ENCODE measurements at places on chromosomes 5 and 9. TPM values are rescaled to one million over a fixed set of nuclear protein-coding genes. Genes with fewer than 3 reads are reported as not detected.

The FAM120AOS gene
- total RNA-seq, result 40.6 TPM

The PDCD1LG2 gene
- 1.6 TPM for total RNA-seq

The LAMC3 gene
- 6.4 TPM for total RNA-seq

The IRX1 gene
- total RNA-seq, result 1.6 TPM

The ST8SIA4 gene
- total RNA-seq, result 15.0 TPM

The KCNV2 gene
- not detected for total RNA-seq

The PGM5 gene
- 94.5 TPM for total RNA-seq

The FAM81B gene
- total RNA-seq, result not detected

The SLC46A2 gene
- total RNA-seq, result not detected

The PROB1 gene
- total RNA-seq, result 30.6 TPM

The SPATA31E1 gene
- total RNA-seq, result not detected

- peak; percentile 82 for DNase-seq
These were observed 78.4 kb downstream of the MAP1B start for GRCh38 chr5:72185496-72186329.

- DNase-seq, result no peak
These were observed 260.9 kb downstream of the SH3GL2 start for GRCh38 chr9:17839776-17840175.

- peak; percentile 48 for DNase-seq
These were observed 14.0 kb upstream of the EGFL7 start for GRCh38 chr9:136648751-136649150.

GRCh38 chr5:172077664-172078425, 71.4 kb upstream of the FBXW11 start:
- DNase-seq, result no peak

- DNase-seq, result peak; percentile 45
These were observed 163.0 kb downstream of the SMARCA2 start for GRCh38 chr9:2178034-2178734.

DNA sequence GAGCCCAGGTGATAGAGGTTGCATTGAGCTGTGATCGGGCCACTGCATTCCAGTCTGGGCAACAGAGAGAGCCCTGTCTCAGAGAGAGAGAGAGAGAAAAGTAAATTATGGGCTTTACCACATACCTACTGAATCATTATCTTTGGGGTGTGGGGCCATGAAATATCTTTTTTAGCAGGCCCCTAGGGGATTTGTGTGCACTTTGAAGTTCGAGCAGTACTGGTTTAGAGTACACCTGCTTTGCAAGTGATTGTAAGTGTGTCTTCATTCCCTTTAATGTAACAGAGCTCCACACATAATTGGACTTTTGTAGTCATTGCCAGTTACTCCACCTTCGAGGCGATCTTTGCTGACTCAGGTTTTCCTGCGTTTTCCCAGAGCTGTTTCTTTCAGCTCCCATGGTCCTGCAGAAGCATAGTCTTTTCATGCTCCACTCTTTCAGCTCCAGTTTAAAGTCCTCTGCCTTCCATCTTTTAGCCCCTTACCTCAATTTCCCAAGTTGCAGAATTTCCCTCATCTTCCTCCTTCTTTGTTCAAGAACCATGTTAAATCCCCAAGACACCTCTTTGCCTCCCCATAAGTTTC, 24.0 kb upstream of the FRMPD1 start:
- DNase-seq, result no peak

- DNase-seq, result peak; percentile 61
These were observed 9.2 kb upstream of the PHYHD1 start for GRCh38 chr9:128911529-128912035.

GRCh38 chr5:36919238-36919637, 42.7 kb downstream of the NIPBL start:
- no peak for DNase-seq

DNA sequence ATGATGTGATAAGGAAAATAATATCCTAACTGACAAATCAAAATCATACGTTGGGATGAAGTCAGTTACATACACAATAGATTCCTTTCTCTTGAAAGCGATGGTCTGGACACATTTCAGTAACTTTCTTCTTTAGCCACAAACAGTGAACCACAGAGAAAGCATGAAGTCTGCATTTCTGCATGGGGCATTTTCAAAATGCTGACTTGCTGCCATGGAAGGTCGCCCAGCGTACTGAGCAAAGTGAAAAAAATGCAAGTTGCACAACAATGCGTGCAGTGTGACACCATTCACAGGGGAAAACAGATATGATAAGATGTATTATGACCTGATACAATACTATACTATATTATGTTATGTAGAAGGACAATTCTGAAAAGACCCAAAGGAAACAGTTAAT, 146.3 kb downstream of the SNX18 start:
- DNase-seq, result peak; percentile 35

DNA sequence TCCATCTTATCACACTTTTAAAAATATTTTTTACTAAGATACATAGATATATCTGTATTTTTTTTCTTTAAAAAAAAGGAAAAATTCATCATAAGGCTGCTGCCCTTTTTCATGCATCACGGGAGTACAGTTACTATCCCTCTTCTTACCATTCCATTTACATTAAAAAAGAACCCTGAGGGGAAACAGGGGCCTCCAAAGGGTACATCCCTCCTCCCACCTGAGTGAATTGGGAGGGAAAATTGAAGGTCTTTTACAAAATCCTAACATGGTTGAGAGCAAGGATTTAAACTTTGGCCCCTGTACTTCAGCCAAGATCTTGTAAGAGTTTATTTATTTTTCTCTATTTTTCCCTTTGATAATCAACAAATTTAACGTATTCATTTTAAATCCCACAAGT, 319.2 kb downstream of the MLLT3 start:
- no peak for DNase-seq

DNA sequence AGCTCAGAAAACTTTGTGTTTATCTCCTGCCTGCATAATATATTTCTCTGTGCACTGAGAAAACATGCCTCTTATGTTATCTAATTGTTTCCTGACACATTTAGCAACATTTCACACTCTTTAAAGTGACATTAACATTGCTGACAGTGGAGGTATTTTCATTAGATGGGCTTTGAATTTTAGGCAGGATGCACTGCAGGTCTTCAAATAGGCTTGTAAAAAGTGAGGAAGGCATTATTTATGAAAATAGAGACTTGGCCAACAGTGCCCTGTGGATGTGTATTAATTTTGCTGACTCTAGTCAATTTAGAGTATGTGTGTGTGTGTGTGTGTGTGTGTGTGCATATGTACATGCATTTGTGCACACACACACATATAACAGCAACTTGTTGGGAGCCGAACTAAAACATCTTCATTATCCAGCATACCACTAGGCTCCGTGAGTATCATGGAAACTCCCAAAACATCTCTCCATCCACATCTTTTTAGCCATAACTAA, 429.5 kb upstream of the WWC1 start:
- no peak for DNase-seq

DNA sequence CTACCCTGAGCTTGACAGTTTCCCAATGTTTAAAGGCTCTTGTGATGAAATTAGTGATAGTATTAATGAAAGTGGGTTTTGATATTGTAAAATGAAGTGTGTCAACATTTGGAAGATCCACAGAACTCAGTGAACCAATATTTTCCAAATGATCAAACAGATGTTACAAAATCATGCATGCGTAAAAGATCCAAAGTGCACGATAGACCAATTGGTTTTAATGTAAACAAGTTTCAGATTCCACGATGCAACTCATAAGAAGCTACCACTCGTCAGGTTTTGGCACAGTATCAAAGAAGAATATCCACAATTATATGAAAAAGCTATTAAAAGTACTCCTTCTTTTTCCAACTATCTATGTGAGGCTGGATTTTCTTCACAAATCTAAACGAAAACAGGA, 82.3 kb downstream of the SLC38A9 start:
- no peak for DNase-seq

GRCh38 chr9:93098236-93098946, 2.4 kb downstream of the CARD19 start:
- DNase-seq, result peak; percentile 56

DNA sequence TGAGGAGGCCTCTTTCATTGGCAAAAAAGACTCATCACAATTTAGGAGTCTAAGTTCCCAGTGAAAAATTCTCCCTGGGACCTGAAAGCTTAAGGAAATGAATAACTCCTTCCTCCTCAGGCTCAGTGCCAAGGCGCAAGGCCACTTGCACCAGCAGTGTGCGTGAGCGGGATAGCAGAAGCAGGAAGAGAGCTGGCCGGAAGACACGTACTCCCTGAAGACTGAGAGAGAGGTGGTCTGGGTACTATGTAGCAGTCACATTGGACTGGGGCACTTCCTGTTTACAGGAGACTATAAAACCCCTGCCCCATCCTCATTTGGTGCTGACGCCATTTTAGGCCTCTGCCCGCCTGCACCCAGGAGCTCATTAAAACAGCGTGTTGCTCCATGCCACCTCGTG, 66.3 kb upstream of the IL33 start:
- DNase-seq, result no peak

DNA sequence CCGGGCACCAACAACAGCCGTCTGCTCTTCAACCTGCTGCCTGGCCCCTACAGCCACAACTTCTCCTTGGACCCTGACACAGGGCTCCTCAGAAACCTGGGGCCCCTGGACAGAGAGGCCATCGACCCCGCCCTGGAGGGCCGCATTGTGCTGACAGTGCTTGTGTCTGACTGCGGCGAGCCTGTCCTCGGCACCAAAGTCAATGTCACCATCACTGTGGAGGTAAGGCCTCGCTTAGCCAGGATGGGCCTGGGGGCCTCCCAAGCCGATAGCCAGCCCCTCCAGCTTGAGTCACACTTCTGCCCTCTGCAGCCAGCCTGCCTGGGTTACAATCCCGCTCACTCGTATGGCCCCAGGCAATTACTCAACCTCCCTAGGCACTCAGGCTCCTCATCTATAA, 28.6 kb downstream of the GPRIN1 start:
- no peak for DNase-seq

DNA sequence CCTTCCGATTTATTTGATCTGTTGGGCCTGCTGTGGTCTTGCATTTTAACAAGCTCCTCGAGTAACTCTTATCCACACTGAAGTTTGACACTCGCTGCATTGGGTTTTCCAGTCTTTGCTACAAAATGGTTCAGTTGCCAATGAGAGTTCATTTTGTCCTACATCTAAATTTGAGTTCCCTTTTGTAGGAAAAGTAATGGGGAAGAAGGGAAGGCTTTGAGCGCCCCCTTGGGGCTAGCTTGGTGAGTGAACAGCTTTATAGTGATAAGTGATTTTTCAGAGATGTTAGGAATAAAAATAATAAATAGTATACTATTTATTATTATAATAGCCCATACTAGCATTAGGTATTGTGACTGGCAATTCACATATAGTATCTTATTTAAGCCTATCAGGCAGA, 89.9 kb upstream of the GNAQ start:
- peak; percentile 70 for DNase-seq

DNA sequence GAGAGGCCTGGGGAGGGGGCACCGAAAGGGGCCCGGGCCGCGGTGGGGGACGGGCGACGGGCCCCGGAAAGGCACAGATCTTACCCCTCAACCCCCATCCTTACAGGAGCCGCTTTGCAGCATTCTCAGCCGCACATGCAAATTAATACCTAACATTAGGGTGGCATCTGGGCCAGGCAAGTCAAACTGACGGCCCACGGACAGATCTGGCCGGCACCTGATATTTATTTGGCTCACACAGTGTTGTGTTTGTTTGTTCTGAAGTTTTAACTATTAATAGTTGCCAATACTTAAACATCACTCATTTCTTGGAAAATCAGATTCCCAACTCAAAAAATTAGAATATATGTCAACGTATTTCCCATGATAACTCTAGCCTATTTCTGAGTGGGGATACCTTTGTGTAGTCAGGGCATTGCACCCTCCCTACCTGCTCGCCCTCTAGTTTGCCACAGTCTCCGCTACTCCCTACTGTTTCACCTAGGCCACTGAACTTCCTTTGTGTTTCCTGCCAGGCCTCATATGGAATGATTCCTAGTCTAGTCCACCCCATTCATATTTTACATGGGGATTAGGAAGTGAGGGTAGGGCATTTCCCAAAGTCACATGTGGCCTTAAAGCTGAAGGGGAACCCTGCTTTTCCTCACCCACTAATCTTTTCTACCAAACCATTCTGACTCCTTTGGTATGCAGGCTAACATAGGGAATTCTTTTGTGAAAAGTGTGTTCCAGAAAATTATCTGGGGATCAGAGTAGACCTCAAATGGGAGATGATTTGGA, 71.9 kb upstream of the LARP1 start:
- DNase-seq, result no peak

DNA sequence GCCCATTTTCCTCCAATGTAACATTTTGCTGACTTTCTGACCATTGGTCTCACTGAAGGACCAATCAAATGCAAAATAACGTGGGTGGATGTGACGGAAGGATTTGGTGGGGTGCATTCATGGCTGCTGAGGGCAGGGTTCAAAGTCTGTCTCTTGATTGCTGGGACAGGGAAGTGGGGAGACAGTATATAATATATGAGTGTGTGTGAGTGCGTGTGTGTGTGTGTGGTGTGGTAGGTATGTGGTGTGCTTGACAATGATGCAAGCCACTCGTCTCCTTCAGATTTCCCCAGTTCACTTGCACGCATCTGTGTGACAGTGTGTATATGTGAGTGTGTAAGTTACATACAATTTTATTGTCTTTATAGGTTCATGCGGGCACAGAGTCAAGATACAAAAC, 477.3 kb downstream of the DIRAS2 start:
- no peak for DNase-seq

- peak; percentile 33 for DNase-seq
These were observed 58.1 kb downstream of the STARD4 start for GRCh38 chr5:111454198-111454622.

DNA sequence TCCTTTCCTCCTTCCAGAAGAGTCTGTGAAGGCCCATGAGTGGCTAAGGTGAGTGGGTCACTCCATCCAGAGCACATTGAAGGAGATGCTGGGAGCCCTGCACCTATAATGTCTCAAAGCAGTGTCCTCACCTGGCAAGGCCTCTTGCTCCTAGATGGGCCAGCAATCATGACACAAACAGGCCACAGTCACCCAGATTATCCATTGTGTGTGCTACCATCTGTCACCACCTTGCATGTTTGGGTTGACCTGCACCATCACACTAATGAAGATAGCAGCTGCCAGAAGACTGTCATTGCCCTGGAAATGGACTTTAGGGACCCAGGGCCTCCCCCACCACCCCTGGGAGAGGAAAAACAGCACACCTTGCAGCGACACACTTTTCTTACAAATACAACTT, 69.6 kb downstream of the GABBR2 start:
- DNase-seq, result no peak

- DNase-seq, result no peak
These were observed 121.6 kb downstream of the TLR4 start for GRCh38 chr9:117825609-117826347.

Measured in tongue (tissue), 3 donors.